DMS79 (cell line): ENCODE measurements at places on chromosomes 3 and 15.

DNA sequence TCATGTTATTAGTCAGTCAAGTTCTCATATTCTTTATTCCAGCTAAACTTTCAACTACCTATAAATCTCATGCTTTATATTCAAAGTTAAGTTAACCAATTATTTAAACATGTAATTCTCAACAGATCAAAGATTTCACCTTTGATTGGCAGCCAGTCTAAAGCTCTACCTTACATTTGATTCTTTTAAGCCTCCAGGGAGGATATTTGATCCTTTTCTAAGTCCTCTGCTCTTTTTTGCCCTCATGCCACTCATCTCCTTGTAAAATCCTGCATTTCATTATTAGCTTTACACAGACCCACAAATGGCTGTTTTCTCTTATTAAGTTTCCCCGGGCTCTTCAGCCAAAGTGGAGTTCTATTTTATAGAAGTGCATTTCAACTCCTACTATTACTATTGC lies 134.1 kb downstream of the NLGN1 start:
- no peak for DNase-seq

GRCh38 chr3:35336601-35337000 lies 302.7 kb upstream of the ARPP21 start:
- DNase-seq = no peak

DNA sequence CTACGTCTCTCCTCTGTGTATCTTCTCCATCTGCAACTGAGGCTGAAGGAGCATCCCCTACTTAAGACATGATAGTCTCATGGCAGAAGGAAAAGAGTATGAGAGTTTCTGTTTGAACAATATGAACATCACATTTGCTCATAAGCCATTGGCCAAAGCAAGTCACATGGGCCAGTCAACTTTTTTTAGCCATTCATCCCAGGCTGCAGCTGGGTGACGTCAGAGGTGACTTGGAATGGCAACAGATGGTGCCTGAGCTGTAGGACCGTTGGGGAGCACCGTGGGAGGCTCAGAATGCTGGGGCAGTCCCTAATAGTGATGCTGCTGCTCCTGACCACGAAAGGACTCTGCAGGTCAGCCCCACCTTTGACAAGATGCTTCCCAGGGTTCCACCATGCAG lies 58.7 kb downstream of the CRTC3 start:
- DNase-seq = no peak

- DNase-seq = no peak
Observed at GRCh38 chr3:149162007-149162406, 32.6 kb downstream of the HPS3 start.

DNA sequence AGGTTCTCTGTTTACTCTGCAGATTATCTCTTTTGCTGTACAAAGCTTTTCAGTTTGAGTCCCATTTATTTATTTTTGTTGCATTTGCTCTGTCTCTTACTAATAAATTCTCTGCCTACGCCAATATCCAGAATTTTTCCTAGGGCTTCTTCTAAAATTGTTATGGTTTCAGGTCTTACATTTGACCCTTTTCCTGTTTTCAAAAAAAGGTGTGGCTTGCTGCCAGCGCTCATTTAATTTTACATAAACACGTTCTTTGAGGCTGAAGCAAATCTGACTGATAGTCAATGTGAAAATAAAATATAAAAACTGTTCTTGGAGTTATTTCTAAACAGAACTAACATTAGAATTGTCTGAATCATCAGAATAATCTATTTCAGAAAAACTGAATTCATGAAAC lies 32.1 kb downstream of the DCBLD2 start:
- no peak for DNase-seq

DNA sequence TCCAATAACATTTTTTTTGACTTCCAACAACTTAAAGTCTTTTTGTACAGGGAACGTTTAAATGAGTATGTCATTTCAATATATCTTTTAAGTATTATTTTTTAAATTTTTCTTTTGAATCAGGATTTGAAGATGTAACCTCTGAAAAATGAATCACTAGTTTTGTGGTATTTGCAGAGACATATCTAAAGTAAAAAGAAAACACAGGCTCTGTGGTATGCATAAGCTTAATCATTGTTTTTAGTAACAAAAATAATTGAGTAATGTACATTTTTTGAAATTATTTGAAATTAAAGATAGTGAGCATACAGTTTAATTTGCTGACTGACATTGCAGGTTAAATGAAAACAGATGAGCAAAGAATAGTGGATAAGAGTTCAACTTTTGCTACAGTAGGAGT lies 531.3 kb downstream of the ROBO1 start:
- no peak for DNase-seq

DNA sequence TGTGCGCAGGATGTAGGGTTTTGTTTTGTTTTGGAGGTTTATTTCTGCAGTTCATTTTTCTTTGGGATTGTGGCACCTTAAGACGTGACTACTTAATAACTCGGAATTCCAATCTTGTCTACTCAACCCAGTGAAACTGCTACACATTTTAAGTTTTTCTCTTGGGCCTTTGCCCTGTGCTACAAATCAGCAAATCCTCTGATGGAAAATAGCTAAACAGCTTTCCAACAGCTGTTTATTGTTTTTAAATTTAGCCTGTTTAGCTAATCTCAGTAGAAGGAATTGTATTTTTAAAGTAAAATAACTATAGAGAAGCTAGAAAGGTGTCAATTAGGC lies 48.4 kb downstream of the OPA1 start:
- DNase-seq = no peak

DNA sequence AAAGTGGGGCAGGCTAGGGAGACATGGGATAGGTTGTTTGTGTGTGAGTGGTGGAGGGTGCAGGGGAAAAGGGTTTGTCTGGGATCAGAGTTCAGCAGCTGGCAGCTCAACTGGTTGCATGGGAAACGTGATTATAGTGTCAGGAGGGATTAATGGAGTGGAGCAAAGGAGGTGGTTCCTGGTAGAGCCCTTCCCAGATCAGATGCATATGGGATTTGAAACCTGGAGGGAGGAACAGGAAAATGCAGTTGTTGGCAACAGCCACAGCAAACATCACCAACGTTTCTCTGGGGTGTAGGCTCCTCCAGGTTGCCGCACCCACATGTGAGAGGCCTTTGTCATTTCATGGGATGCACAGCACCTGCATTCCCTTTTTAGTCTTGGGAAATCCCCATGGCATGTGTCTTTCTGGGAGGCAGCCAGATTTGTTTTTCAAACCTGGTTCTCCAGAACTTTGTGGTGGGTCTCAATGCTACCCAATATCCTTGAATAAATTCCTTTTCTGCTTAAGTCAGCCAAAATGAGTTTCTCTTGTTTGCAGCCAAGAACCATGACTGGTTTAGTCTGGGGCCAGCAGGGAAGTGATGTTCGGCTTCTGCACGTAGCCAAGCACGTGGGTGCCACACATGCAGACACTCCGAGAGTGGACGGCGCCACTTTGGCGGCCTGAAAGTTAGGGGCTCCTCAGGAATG lies 61.3 kb downstream of the BDH1 start:
- peak; percentile 49 for DNase-seq

- DNase-seq = no peak
Observed at GRCh38 chr3:190491533-190492054, 22.3 kb upstream of the IL1RAP start.

DNA sequence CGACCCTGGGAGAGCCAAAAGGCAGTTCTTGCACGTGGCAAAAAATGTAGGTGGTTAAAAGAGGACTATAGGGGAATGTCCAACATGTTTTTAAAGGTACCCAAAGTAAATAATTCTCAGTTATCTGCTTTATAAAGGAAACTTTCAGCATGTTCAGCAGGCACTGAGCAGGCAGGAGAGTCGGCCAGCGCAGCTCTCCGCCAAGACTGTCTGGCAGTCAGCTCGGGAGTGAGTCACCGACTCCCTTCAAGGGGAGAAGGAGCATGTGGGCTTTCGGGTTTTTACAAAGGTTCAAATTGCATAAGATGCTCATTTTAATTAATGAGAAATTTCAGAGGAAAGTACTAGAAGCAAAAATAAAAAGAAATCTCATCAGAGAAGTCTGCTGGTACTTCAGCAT lies 7.0 kb downstream of the GABRA5 start:
- DNase-seq = no peak

DNA sequence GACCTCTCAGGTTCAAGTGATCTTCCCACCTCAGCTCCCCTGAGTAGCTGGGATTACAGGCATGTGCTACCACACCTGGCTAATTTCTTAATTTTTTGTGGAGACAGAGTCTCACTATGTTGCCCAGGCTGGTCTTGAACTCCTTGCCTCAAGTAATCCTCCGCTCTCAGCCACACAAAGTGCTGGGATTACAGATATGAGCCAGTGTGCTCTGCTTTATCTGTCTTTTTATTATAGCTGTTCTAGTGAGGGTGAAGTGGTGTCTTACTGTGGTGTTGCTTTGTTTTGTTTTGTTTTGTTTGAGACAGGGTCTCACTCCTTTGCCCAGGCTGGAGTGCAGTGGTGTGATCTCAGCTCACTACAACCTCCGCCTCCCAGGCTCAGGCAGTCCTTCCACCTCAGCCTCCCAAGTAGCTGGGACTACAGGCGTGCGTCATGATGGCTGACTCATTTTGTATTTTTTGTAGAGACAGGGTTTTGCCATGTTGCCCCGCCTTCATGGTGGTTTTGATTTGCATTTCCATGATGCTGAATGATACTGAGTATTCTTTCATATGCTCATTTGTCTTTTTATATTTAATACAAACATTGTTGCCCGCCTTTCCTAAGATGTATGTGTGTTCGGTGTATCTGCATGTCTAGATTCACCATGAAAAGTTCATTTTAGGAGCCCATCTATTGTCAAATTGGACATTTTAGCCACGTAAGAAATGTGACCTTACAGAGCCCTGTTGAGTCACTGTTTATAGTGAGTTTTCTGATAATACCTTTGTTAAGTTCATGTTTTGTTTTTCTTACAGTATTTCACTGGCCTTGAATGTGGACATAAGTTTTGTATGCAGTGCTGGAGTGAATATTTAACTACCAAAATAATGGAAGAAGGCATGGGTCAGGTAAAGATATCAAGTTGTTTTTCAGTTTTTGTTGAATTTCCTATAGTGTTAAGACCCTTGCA lies 80.6 kb downstream of the ARIH1 start:
- DNase-seq = no peak

GRCh38 chr3:161082063-161082462 lies 23.1 kb downstream of the B3GALNT1 start:
- no peak for DNase-seq

DNA sequence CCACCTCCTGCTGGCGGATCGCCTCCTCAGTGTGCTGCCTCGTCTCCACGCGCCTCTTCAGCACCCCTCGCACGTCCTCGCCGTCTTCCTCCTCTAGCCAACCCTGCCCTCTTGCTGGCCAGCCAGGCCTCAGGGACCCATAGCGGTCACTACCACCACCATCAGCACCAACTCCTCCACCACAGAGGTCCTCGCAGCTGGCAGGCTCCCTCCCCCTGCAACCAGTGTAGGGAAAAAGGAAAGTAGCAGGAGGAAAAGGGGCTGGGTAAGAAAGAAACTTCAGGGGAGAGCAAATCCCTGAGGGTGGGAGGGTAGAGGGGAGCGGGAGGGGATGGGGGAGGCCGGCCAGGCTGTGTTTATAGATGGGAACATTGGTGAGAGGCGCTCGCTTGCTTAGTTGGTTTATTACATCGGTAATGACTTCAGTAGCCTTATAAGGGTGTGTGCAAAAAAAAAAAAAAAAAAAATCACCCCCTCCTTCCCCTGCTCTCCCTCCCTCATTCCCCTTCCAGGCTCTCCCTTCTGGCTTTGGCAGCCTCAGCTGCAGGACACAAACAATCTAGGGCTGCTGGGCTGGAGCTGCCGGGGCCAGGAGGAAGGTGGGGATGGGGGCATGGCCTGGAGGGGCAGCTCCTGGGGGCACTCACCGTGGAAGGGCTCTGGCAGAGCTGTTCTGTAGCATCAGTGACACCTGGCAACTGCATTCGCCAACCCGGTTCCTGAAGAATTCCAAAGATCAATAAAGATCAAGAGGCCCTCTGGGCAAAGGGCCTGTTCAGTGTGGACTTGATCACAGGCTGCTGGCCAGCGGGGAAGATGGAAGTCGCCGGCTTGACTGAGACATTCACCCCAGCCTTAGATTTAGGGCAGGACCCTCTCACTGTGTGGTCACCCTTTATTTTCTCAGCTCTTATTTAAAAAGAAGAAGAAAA lies 116.2 kb upstream of the HACD2 start:
- DNase-seq = no peak

GRCh38 chr15:90286678-90287077 lies 21.2 kb downstream of the NGRN start:
- DNase-seq = no peak

DNA sequence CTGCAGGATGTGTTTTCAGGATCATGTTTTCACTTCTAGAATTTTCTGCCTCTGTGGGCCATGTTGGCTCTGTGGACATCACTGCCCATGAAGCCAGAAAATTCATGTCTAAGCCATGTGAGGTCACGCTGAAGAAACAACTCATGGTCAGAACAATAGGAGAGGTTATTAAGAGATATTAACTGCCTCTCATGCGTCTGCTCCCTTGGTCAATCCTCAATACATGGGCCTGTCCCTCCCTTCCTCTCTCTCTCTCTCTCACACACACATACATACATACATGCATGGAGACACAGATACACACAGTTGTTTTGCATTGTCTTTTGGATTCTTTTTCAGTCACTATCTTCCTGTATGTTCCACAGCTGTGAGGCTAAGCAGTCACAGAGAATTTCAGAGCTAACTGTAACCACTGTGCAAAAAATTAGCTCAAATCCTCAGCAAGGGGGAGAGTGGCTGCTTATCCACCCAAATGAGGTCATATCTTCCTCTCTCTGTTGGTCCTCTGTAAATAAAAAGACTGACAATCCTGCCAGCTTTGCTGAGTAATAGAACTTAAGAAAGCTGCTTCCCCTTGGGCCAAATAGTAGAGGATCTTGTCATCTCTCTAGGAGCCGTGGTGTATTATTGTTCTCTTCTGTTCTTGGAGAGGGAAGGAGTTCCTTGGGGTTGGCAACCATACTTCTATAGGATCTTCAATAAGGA lies 45.6 kb downstream of the LRTM1 start:
- no peak for DNase-seq

GRCh38 chr15:74808078-74808839 lies 4.4 kb upstream of the LMAN1L start:
- no peak for DNase-seq

DNA sequence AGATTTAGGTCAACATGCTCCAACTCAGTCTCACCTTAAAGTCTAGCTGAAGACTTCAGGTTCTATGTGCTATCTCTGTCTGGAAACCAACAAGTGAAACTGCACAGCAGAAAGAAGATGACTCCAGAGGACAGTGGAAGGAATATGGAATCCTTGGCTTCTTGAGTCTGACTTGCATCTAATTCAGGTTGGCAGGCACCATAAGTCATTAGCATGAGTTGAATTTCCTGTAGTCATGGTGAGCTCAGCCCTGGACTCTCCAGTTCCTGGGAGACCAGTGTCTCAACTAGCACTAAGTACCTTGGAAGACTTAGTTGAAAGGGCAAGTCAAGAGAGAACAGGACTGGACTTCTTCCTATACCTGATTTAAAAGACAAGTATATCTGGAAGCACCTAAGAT lies 129.7 kb downstream of the DTWD1 start:
- no peak for DNase-seq
